ENCODE measurements at places on chromosomes 6 and 20.

- DNase-seq: no peak
- no peak overlapping the region for H3K4me3 ChIP-seq
- H3K36me3 ChIP-seq: no peaks in the 10 kb centered on the region
- H3K4me1 ChIP-seq: peaks cover 15% of the 10 kb centered on the region
Measured at GRCh38 chr6:54698974-54699373, 147.6 kb upstream of the FAM83B start.

DNA sequence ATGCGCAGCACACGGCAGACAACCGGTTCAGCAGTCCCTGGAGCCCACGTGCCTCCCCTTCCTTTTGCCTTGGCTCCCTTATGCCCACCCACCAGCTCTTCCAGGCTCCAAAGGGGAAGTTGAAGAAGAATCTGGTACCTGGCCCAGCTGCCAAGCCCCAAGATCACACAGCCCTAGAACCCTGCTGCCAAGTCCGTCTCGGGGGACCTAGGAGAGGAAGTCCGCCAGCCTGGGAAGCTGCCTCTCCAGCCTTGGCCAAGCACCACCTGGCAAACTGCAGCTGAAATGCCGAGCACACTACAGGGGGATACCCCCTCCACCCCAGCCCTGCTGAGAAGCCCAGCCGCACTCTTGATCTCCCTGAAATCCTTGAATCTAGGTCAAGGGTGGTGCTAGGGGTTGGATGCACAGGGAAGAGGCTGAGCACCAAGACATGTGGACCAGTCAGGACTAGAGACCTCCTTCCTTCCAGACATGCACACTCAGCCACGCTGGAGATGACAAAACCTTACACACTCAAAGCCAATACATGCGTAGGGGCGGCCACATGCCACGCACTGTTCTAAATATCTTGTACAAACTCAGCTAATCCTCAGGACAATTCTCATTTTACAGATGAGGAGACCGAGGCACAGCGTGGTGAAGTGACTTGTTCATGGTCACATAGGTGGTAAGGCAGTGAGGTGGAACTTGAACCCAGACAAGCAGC lies 124.1 kb downstream of the PREX1 start:
- no peaks in the 10 kb centered on the region for H3K36me3 ChIP-seq
- peaks cover 11% of the 10 kb centered on the region for H3K4me1 ChIP-seq
- H3K27me3 ChIP-seq: peaks cover 6% of the 10 kb centered on the region
- H3K4me3 ChIP-seq: no peak overlapping the region
- no peak for DNase-seq
- H3K27ac ChIP-seq: no peak overlapping the region

DNA sequence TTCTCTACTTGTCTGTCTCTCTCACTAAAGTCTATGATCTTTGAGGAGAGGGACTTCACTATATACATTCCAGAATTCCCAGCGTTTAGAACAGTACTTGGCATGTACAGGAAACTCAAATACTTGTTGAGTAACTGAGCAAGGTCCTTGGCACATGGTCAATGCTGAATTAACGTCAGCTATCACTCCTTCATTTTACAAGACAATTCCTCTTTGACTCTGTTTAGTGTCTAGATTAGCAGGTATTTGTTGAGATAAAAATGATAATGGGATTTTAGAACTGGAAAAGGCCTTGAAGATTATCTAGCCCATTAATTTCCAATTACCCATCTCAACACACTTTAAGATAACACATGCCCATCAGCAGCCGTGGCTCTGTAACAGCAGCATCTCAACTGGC lies 6.6 kb upstream of the GUCA1B start:
- no peaks in the 10 kb centered on the region for H3K4me1 ChIP-seq
- H3K27me3 ChIP-seq: no peaks in the 10 kb centered on the region
- H3K4me3 ChIP-seq: no peak overlapping the region
- no peak for DNase-seq

- H3K4me1 ChIP-seq: peaks cover 47% of the 10 kb centered on the region
- H3K27me3 ChIP-seq: no peaks in the 10 kb centered on the region
- no peak for DNase-seq
Measured at GRCh38 chr20:62772990-62773844, 23.1 kb upstream of the MRGBP start.

DNA sequence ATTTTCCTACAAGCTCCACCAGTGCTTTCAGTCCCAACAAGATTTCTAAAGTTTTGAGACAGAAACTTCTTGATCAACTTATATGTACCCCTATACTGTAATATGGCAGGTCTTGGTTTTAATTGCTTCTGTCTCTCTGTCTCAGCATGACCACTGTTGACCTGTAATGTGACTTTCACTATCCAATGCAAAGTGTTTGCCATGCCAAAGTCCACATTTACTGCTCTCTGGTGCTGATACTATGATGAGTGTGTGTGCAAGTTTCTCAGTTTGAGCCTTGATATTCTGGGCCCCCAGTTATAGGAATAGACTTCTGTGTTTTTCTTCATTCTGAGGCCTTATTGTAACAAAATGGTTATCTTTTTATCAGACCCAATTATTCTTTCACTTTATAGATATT lies 45.8 kb downstream of the OR2J2 start:
- H3K27me3 ChIP-seq: peaks cover 25% of the 10 kb centered on the region
- no peak overlapping the region for H3K27ac ChIP-seq
- no peak for DNase-seq
- no peaks in the 10 kb centered on the region for H3K4me1 ChIP-seq
- no peaks in the 10 kb centered on the region for H3K36me3 ChIP-seq

Measured in mesothelial cell of epicardium (in vitro differentiated cells).